ENCODE measurements at places on chromosomes 2 and 18. TPM values are rescaled to one million over a fixed set of nuclear protein-coding genes. Genes with fewer than 3 reads are reported as not detected.

DNA sequence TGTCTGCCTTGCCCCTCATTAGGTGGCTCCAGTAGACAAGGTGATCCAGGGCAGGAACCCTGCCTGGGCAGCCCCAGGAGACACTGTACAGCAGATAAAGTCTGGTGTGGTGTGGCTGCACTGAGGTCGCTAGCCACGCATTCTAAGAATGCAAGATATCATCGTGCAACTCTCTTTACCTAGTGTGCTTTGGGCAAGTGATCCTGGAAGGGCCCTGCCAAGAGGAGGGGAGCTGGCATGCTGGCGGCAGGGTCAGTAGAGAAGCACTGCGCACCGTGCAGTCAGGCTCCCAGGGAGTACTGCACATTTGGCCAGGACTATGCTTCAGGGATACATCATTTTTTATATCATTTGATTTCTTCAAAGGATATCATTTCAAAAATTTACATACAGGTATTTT is 195.3 kb upstream of the SMAD2 start:
- DNase-seq = no peak

DNA sequence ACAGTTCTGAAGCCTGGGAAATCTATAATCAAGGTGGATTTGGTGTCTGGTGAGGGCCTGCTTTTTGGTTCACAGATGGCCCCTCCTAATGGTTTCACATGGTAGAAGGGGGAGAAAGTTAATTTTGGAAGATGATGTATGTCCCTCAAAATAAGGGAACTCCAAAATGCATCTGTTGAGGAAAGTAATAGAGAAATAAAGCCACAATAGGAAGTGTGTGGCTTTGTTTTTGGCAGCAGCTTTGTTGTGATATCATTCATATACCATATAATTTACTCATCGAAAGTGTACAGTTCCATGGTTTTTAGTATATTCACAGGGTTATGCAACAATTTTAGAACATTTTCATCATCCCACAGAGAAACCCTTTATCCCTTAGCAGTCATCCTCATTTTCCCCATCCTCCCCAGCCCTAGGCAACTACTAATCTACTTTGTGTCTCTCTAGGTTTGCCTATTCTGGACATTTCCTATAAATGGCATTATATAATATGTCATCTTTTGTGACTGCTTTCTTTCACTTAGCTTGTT is 274.0 kb upstream of the FAM98A start:
- no peak for DNase-seq

DNA sequence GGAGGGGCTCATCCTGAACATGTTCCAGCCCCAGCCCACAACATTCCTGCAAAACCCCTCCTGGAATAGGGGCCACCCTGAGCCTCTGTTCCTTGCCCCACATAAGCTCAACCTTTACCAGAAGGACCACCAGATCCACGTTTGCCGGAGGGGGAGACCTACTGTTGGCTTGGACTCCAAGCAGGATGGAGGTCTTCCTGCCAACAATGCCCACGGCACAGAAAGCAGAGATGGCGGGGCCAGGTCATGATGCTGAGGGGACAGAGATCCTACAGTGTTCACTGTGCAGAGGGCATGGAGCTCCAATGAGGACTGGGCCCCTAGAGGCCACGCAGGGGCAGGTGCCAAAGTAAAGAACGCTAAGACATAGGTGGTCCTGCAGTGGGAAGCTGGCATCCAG is 98.5 kb upstream of the RAB6C start:
- DNase-seq = no peak

- DNase-seq = no peak
These were observed 41.0 kb downstream of the CROCC2 start for GRCh38 chr2:240947176-240947575.

DNA sequence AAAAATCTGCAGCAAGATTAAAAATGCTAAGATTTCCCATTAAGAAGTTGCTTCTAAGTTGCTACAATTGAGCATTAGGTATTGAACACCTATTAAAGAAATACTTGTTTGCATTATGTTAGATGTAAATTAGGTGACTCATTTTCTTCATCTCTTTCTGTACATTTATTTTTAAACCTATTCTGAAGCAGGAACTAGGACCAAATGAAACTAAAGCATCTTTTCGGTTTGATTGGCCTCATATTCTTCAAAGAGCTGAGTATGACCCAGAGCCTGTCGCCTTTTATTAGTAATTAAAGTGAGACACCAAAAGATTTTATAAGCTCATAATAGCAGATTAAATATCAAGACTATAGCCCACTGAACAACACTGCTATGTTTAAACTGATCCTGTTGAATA is 83.4 kb upstream of the ZEB2 start:
- DNase-seq = no peak

- no peak for DNase-seq
These were observed 4.4 kb downstream of the HIBCH start for GRCh38 chr2:190315273-190315672.

DNA sequence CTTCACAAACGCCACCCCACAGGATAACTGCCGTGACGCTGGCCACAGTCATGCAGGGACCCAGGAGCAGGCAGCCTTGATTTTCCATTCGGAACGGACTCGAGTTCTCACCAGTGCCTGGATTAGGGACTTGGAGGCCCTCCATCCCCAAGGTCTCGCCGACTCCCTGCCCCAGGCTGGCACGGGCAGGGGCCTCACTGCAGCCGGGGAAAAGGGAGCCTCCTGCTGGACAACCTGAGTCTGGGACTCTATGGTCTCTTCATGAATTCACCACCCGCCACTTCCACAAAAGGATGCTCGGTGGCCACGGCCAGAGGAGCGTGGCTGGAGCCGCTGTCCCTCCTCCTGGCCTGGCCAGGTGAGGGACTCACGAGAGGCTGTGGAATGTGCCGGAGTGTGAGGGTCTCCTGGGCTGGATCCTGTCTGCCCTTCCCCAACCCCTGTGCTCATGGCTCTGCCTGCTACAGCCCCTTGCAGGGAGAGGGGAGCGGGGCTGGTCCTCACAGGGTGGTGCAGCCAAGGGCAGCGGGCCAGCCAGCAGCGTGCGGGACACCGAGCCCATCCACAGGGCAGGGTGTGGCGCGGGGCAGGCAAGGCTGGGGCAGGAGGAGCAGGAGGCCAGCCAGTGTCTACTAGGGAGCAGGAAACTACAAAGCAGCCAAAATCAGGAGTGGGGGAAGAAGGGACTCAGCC is 42.3 kb downstream of the AQP12A start:
- no peak for DNase-seq

GRCh38 chr18:23317975-23318675 is 135.0 kb upstream of the RIOK3 start:
- DNase-seq = no peak

GRCh38 chr2:236910781-236911495 is 174.8 kb upstream of the COPS8 start:
- DNase-seq = no peak

DNA sequence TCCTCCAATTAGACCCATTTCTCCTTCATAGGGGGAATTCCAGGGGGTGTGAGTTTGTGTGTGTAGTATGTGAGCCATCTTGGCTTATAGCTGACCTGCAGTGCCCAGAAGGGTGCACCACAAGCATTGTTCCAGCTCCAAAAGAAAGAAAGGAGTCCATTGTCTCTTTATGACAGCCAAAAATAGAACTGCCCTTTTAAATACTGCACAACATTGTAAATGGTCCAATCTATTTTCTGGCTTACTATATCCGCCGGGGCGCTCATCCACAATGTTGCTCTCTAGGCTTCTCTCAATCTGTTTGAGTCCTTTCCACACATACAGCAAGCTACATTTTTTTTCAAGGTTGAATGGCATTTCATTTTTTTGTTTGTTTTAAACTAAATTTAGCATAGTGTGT is 517.5 kb downstream of the STK39 start:
- no peak for DNase-seq

- DNase-seq = no peak
These were observed 12.3 kb upstream of the PTMA start for GRCh38 chr2:231696004-231696367.

GRCh38 chr2:27823569-27823968 is 52.0 kb downstream of the MRPL33 start:
- peak; percentile 12 for DNase-seq

GRCh38 chr2:8571792-8572499 is 109.9 kb upstream of the ID2 start:
- no peak for DNase-seq

- no peak for DNase-seq
These were observed 20.0 kb downstream of the DUSP11 start for GRCh38 chr2:73759904-73760303.

DNA sequence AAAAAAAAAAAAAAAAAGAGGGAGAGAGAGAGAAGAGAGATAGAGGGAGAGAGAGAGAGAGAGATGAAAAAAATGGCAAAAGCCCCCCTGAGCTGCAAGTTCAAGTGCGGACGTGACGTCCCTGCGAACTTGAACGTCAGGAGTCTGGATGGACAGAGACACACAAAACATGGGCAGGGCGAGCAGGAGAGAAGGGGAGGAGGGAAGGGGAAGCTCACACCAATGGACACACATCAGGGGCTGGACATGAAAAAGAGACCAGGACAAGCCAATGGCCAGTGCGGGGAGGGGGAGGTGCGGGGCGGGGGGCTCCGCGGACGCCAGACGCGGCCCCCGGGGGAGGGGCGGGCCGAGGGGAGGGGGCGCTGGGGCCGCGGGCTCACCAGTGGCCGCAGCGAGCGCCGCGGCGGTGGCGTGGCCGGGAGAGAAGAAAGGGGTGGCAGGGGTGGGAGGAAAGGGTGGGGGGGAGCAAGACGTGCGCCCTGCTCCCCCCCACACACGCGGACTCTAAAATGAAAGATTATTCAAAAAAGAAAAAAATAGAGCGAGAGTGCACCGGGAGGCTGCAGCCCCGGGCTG is at the start of gene BCL11A:
Gene BCL11A, minus strand, starts transcription at position 160 of the 579 bp plus-strand sequence. CDS start 384 bp downstream, outside the sequence.
- DNase-seq = peak; percentile 71

GRCh38 chr2:199704358-199705238 is 146.4 kb downstream of the FTCDNL1 start:
- peak; percentile 5 for DNase-seq

GRCh38 chr18:32980896-32981295 is 208.1 kb upstream of the KLHL14 start:
- DNase-seq = no peak

DNA sequence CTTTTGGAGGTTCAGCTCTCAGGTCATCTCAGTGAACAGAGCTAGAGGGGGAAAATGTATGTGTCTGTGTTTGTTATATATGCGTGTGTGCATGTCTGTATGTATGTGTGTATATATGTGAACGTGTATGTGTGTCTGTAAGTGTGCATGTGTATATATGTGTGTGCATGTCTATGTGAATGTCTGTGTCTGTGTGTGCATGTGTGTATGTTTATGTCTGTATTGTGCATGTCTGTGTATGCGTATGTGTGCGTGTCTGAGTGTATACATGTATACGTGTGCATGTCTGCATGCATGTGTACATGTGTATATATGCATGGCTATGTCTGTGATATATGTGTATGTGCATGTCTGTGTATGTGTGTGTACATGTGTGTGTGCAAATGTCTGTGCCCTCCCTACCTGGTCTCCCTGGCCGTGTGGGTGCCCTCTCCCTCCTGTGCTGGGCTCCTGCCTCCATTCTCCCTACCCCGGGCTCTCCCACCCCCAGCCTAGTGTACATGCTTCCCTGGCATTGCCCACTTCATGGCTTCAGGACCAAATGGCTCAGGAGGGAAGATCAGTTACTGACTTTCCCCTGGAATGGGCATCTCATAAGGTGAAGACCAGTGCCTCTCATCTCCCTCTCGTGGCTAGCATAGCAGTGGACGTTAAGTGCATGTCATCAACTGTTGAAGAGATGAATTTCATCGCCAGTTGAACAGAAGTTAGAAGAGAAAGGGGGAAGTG is 49.9 kb downstream of the TRAF3IP1 start:
- no peak for DNase-seq

DNA sequence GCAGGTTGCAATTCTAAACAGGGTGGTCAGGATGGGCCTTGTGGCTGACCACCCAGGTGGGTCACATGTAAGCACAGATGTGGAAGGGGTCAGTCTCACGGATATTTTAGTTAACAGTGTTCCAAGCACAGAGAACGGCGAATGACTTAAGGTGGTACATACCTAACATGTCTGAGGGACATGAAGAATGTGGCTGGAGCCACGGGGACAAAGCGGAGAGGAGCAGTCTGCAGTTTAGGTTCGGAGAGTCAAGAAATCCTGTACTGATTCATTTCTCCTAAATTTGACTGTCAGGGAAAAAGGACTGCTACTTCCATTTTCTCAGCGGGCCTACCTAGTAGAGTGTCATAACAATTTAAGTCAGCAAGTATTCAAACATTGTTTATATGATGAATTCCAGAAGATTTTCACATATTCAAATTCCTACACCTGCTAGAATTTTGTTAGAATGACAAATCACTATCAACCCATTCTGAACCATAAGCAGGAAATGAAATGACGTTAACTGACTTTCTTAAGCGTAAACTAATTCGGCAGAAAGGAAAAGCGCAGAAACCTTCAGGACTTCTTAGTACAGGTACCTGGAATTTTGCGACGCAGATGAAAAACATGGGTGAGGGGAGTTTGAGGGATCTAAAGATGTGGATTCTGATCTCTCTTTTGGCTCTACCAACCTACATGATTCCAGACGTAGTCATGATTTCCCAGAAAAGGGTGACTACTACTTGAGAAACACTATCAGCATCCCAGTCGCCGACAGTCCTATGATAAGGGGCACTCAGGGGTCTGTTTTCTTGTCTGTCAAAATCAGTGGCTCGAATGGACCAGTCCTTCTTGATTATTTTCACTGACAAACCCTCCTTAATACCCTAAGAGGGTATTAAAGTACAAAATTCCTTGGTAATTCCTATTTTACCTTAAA is 41.3 kb downstream of the PTPN2 start:
- no peak for DNase-seq

DNA sequence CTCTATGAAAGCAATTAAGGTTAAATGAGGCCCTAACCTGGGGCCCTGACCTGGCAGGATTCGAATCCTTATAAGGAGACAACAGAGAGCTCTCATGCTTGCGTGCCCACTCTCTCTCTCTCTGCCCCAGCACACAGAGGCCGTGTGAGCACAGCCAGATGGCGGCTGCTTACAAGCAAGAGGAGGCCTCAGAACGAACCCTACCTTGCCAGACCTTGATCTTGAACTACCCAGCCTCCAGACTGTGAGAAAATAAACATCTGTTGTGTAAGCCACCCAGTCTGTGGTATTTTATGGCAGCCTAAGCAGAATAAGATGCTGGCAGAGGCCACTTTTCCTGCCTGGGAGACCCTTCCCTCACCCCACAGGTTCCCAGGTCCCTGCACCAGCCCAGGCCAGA is 5.2 kb upstream of the UBE2F start:
- no peak for DNase-seq

GRCh38 chr2:165901620-165902298 is 51.8 kb downstream of the TTC21B start:
- no peak for DNase-seq

DNA sequence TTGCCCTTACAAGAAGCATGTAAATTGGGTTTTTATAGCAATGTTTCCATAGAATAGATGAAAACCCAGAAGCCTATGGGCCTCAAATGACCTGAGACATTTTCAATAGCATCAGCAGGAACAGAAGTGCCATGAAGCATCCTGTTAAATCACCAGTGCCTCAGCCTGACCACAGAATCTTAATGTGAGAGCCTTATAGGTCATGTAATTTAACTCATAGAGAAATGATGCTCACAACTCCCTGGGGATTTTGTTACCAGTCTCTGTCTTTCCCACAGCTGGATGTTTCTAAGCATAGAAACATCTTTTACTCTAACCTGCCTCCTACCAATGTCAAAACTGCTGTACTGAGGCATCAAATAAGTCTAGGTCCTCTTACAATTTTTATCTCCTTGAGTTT is 295.8 kb upstream of the ACVR2A start:
- DNase-seq = no peak

GRCh38 chr2:206379886-206380285 is 63.4 kb upstream of the ADAM23 start:
- DNase-seq = no peak

Gene CDH2
- polyA plus RNA-seq = 50.3 TPM

Gene GCG
- 0.32 TPM for polyA plus RNA-seq

Gene CPSF3
- polyA plus RNA-seq = 13.8 TPM

Gene CABLES1
- 1.3 TPM for polyA plus RNA-seq

Gene PDCD1
- polyA plus RNA-seq = 7.1 TPM

Gene RAD51AP2
- 0.15 TPM for polyA plus RNA-seq

Gene TGFA
- polyA plus RNA-seq = 0.17 TPM

Gene EGR4
- polyA plus RNA-seq = not detected

Measured in heart right ventricle (tissue), 16 donors.